ENCODE measurements at places on chromosomes 3 and 15. TPM values are rescaled to one million over a fixed set of nuclear protein-coding genes. Genes with fewer than 3 reads are reported as not detected.

SCAMP5 gene
- total RNA-seq, result 0.80 TPM

CYP8B1 gene
- total RNA-seq, result not detected

SLC9A9 gene
- 13.4 TPM for total RNA-seq

CCNDBP1 gene
- 66.2 TPM for total RNA-seq

GCSAM gene
- 2.3 TPM for total RNA-seq

SRGAP3 gene
- 7.1 TPM for total RNA-seq

CEP19 gene
- total RNA-seq, result 7.6 TPM

ARHGEF3 gene
- 78.4 TPM for total RNA-seq

GRM2 gene
- 1.4 TPM for total RNA-seq

KNG1 gene
- total RNA-seq, result not detected

FRMD4B gene
- 19.9 TPM for total RNA-seq

IL17RE gene
- total RNA-seq, result 0.36 TPM

ROPN1 gene
- total RNA-seq, result not detected

TPRG1 gene
- total RNA-seq, result 29.5 TPM

LEKR1 gene
- 0.73 TPM for total RNA-seq

B3GALNT1 gene
- 1.2 TPM for total RNA-seq

SPATA12 gene
- total RNA-seq, result not detected

MAPK6 gene
- total RNA-seq, result 38.6 TPM

SENP5 gene
- 41.1 TPM for total RNA-seq

TMEM108 gene
- not detected for total RNA-seq

C3orf49 gene
- not detected for total RNA-seq

RAB6B gene
- 0.91 TPM for total RNA-seq

CKMT1A gene
- total RNA-seq, result not detected

INSYN1 gene
- not detected for total RNA-seq

TEX9 gene
- 0.77 TPM for total RNA-seq

KY gene
- total RNA-seq, result not detected

SNRPA1 gene
- total RNA-seq, result 147 TPM

ACKR2 gene
- 1.00 TPM for total RNA-seq

ATP10A gene
- 60.2 TPM for total RNA-seq

NR2C2 gene
- total RNA-seq, result 58.9 TPM

TAGLN3 gene
- not detected for total RNA-seq

FOXB1 gene
- 1.6 TPM for total RNA-seq

Data from T-helper 2 cell treated with Interferon-gamma antibody and Interleukin-4, amounts not matched to agents 100 ng/mL and 5 ng/mL, for 36 hours (primary cell).